ENCODE measurements at places on chromosomes 11 and 22. TPM values are rescaled to one million over a fixed set of nuclear protein-coding genes. Genes with fewer than 3 reads are reported as not detected.

DNA sequence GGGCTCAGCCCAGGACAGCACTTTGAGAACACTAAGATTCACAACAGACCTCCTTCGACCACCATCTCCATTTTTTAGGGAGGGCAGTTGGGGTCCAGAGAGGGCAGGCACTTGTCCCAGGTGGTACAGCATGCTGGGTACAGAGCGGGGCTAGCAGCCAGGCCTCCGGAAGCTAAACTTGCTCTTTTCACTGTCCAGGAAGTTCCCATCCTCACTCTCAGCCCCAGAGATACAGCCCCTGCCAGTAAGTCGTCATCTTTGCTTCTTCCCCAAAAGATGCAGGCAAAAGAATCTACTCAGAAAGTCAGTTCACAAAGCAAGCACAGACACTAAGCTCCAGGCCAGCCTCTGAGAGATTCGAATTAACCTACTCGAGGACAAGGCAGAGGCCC, 6.7 kb upstream of the RAB3IL1 start:
- no peak for DNase-seq

DNA sequence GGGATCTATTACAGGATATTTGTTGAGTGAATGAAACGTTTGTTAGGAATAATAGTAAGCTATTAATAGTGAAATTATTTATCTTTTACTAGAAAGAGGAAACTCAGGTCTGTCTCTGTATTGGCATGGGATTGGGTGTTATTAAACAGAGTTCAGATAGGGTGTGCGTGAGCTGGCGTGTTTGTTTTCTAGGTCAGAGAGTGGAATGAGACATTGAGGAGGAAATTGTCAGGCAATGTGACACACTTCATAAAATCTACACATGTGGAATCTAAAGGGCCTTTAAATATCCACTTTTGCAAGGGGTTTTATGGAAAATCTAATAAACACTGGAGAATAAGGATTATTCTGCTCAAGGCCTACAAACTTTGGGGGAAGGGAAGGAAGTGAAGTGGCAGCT, 552.9 kb downstream of the NTM start:
- no peak for DNase-seq

DNA sequence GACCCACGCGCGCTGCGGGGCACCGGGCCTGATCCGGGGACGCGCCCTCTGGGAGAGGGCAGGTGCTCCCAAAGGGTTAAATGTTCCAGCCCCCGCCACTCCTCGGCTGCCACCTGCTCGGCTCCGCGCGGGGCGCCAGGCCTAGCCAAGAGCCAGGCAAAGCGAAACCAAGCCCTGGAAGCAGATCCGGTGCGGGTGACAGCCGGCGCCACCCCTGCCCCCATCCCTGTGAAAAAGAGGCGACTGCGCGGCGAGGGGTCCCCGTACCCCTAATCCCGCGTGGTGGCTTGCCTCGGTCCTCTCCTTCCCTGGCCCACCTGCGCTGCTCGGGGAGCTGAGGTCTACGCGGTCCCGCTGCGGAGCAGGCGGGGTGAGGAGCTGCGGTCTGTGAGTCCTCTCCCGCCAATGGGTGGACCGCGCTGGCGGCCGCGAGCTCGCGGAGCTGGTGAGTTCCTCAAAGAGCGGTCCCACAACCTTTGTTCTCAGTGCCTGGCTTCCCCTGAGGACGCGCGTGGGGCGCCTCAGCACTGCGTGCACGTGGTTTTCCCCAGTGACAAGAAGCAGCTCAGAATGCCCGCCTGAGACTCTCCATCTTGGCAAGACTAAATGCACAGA, at the start of gene ME3:
Gene ME3, minus strand, starts transcription at position 610 of the 615 bp plus-strand sequence.
- peak; percentile 81 for DNase-seq

DNA sequence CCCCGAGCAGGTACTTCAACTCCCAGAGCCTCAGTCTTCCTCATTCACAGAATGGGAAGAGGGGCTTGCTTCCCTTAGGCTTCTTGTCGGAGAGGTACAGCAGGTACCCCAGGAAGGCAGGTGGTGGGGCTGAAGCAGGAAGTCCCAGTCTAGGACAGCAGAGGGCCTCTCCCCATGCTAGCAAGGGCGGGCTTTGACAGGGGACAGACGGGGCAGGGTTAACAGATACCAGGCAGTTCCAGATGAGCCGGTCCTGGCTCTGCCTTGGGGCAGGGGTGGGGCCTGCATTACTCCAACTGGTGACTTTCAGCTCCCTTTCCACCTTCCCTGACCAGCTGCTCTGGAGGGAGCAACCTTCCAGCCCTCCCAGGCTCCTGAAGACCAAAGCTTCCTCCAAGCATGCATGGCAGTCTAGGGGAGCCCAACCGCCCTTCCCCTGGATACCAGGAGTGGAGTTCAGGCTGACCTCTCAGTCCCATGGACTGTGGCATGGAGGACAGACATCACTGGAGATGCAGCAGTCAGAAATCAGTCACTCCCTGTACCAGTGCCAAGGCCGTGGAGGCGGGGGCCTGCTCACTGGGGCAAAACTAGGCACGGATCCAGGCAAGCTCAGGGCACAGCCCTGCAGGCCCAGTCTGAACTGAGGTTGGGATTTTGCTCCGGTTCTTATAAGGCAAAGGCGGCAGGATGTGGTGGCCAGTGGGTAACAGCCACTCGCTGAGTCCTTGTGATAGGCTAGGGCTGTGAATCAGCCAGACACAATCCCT, 60.5 kb downstream of the NAT10 start:
- DNase-seq, result no peak

GRCh38 chr11:90133560-90134477, 644 bp upstream of the NAALAD2 start:
- DNase-seq, result no peak

GRCh38 chr11:132718711-132719671, 813.3 kb downstream of the OPCML start:
- DNase-seq, result no peak

DNA sequence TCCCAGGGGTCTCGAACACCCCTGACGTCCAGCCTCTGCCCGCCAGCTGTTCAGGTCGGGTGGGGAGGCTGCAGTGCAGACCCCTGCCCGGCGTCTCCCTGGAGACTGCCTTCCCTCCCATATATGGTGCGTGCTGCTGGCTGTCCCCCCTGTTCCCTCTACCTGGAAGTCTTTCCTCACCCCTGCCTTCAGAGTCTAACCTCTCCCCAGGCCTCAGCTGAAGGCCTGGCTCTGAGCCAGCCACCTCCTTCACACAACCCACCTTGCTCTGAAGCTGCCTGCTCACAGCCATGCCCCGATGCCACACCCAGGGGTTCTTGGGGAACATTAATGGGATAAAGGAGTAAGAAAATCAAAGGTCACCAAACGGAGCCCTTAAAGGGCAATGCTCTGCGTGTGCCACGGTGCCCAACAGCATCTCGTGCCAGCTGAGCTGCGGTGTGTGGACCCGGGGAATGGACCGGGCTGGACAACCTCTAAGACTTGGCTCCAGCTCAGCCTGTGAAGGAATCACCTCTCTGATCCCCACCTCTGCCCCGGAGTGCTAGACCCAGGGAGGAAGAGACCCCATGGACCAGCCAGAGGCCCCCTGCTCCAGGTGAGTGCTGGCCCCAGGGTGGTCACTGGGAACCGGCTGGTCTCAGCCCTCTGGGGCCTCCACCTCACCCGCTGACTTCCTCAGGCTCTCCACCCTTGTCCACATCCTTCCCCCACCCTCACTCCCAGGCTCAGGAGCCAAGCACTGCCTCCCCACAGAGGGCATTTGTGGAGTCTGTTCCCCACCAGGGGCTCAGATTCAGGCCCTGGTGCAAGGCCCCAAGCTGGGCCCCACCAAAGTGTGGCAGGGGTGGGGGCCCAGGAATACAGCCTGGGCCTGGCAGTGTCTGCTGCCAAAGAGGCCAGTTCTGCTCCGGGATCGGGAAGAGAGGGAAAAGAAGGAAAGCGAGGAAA, at the start of gene NLRP6:
Gene NLRP6, plus strand, starts transcription at position 407 of the 951 bp plus-strand sequence. Its CDS starts 163 bp downstream, at position 570.
- DNase-seq, result no peak

DNA sequence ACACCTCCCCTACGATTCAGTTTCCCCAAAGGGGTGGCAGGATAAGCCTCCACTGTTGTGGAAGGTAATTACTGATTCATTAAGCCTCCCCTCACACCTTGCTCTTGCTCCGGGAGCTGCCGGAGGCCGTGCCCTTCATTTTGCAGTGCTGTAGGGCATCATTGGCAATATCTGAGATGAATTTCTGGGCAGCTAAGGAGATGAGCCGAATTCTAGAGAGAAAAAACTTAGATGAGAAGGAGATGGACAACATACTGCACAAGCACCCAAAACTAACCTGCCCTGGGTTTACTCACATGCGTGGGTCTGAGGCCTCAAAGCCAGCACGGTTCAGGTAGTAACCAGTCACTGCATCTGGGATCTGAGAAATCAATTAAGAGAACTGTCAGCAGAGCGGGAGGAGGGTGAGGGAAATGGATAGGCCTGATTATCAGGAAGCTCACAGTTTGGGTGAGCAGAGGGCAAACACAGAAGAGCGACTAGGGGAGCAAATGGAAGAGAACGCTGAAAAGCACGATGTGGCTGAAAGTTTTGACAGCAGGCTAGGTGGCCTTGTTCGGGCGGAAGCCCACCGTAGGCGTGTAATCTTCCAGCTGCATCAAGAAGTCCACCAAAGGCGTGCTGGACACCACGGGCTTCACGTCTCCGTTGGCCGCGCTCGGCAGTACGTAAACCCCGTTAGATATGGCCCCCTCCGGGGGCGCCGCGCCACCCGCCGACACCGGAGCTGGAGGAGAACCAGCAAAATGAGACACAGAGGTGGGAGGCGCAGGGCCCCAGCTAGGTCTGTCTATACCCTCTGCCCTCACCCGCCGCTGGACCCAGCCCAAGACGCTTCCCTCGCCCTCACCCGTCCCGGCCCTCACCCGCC, 689 bp downstream of the TAF10 start:
- DNase-seq, result no peak

DNA sequence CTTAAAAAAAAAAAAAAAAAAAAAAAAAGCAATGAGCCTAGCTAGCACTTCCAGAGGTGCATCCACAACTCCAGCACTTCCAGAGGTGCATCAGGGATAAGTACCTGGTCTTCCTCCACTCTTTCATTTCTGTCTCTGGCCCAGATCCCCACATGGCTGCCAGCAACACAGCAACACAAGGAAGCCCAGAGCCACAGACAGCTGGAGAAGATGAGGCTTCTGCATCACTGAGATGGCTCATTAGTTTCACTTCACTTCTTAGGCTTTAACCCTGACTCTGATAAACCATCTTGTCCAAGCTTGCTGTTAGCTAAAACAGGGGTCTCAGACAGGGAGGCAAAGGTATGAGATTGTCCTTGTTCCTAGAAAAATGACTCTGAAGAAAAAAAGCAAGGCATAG, 35.6 kb downstream of the PC start:
- no peak for DNase-seq

- DNase-seq, result no peak
These were observed 14.0 kb downstream of the KDELR3 start for GRCh38 chr22:38481871-38482332.

GRCh38 chr11:123505546-123506299, 75.7 kb downstream of the GRAMD1B start:
- no peak for DNase-seq

DNA sequence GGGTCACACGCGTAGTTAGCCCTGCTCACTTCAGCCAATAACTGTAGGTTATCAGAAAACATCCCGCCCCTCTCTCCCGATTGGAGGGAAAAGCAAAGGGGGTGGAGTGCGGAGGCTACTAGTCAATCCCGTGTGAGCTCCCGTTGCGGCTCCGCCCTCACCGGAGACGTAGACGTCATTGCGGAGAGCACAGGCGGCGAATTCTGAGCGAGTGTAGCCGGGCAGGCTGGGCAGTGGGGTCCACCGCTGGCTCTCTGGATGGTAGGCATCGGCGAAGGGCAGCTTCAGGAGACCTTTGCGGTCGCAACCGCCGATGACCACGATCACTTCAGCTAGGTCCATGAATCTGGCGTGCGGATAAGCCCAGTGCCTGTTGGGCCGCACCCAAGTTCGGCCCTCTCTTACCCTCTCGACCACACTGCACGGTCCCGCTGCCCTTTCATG, 4.7 kb downstream of the KLHL35 start:
- DNase-seq, result peak; percentile 93

DNA sequence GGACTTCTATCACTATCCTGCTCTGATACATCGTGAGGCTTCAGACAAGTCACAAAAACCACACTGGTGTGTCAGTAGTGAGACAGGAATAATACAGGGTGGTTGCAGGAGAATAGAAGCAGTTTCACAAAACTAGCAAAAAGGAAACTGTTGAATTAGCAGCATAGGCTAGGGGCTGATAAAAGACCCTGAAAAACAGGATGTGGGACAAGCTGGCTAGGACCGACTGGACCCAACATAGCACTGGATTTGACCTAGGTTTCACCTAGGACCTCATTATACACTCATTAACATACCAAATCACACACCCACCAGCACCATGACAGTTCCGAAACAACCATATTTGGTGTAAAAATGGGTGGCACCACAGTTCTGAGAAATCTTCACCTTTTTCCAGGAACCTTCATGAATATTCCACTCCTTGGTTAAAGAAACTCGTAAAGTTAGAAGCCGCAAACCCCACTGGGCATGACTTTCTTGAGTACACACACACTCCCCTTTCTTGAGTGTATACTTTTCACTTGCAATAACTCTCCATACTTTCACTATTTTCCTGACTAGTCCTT, 76.2 kb downstream of the SLC1A2 start:
- no peak for DNase-seq

DNA sequence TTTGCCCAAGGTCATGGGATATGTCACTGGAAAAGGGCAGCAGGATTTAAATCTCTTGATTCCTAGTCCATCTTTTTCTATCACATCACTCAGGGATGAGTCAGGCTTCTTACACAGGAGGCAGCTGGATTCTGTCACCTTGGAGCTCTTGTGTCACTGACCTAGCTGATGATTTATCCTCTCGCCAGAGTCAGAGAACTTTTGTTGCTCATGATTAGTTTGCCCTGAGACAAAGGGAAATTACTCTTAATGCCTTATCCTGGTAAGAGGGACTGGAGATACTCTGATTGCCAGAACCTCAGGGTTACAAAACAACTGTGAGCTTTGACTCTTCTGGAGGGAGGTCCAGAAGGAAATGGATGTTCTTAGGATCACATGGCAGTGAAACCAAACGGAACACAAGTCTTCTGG, 10.1 kb downstream of the COA4 start:
- no peak for DNase-seq

Gene C11orf86
- not detected for total RNA-seq

Gene H19
- 656 TPM for total RNA-seq

Gene OSBPL5
- total RNA-seq, result 16.6 TPM

Gene CCDC81
- 0.59 TPM for total RNA-seq

Gene GAB4
- not detected for total RNA-seq

Gene MUC15
- total RNA-seq, result not detected

Gene FAM118A
- total RNA-seq, result 15.6 TPM

Gene HBG1
- not detected for total RNA-seq

Gene VPREB1
- total RNA-seq, result not detected
